ENCODE measurements at places on chromosomes 13 and 19.

DNA sequence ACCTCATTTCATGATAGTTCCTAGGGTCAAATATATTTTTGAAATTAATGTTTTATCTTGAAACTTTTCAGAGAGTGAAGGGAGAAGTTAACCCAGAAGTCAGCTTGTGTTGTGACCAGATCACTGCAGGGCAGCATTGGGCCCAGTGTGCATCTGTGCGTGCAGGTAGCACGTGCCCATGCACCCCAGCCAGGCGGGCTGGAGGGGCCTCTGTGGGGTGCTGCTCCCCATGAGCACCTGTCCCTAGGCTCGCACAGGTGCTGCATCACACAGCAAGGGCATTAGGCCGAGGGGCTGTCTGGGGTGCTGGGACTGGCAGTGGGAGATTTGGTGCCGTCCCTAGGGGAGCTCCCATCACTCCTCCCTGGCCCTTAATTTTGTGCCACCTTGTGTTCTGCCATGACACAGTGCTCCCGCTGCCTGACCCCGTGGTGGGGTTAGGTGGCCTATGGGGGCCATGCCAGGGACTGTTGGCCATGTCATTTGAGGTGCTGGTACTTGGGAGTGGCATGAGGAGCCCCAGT lies 13.1 kb downstream of the UPF1 start:
- no peak for DNase-seq

GRCh38 chr19:2549701-2550191 lies 73.8 kb downstream of the GADD45B start:
- no peak for DNase-seq

- DNase-seq: no peak
These were observed 301.6 kb downstream of the SLITRK6 start for GRCh38 chr13:85497652-85498051.

DNA sequence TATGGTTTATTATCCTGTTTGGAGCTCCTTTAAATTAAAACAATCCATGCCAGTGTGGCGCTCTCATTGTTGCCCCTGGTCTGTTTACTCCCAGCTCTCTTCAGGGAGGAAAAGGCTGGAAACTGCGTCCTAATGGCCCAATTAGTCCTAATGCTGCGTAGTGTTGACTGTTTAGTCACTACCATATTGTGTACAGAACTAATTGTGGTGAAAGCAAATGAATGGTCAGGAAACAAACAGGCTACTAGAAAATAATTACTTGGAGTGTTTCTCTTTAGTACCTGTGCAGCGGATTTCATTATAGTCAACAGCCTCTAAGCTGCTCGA lies 54.5 kb upstream of the MTIF3 start:
- no peak for DNase-seq

- peak; percentile 66 for DNase-seq
These were observed 1.3 kb downstream of the IZUMO1 start for GRCh38 chr19:48745208-48745995.

DNA sequence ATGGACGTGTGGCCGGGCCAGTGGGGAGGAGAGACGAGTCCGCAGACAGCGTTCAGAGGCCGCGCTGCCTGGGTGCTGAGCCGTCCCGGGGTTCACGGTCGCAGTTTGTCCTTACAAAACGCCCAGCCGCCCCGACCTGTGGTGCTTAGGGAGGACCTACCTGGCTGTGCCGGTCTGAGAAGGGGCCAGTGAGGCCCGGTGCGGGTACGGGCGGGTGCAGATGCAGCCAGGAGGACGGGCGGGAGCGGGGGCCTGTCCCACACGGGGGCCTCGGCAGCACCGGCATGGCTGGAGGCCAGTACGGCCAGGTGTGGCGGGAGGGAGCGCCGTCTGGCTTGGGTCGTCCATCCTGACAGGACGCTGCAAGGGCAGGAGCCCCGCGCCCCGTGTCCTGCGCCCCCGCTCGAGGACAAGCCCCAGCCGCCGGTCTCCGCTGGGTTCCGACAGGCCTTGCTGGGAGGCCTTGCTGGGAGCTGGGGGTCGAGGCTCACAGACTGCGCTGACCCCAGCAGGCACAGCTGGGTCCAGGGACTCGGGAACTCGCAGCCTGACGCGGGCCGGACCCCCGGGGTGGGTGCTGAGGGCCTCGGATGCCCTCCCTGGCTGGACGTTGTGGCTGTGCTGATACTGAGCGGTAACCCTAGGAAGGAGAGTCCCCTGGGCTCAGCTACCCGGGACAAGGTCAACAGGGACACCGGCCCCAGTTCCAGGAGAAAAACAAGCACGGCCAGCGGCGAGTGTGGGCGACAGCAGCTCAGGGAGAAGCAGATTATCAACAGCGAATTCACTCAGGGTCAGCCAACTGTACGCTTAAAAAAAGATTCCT lies 5.3 kb upstream of the PROZ start:
- DNase-seq: peak; percentile 62

DNA sequence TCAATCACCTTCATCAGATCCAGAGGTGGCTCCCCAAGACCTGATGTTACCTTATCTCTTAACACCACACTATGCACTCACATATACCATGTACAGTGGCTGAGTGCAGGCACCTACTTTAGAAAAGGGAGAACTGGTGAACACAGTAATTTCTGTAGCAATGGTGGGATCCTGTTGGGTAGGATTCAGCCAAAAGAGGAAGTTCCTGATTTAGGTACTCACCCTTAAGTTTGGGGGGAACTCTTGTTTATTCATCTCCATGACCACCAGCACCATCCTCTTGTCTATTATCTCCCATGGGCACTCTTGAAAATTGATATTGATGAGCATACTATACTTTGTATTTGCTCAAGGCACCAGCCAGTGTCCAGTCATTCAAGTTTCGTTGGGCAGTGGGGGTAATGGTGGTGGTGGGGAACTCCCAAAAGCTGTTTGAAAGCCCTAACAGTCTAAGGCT lies 324.4 kb downstream of the LMO7 start:
- no peak for DNase-seq

- DNase-seq: no peak
These were observed 12.3 kb upstream of the ZBTB32 start for GRCh38 chr19:35692010-35692409.

Measured in ovary (tissue), 10 donors.